ENCODE measurements at places on chromosomes 2 and 18.

- no peak for DNase-seq
Observed at GRCh38 chr2:103959174-103960128, 894.5 kb upstream of the POU3F3 start.

GRCh38 chr2:149483004-149483605, 104.5 kb downstream of the MMADHC start:
- DNase-seq = no peak

- DNase-seq = no peak
Observed at GRCh38 chr2:231028889-231029288, 8.4 kb upstream of the C2orf72 start.

DNA sequence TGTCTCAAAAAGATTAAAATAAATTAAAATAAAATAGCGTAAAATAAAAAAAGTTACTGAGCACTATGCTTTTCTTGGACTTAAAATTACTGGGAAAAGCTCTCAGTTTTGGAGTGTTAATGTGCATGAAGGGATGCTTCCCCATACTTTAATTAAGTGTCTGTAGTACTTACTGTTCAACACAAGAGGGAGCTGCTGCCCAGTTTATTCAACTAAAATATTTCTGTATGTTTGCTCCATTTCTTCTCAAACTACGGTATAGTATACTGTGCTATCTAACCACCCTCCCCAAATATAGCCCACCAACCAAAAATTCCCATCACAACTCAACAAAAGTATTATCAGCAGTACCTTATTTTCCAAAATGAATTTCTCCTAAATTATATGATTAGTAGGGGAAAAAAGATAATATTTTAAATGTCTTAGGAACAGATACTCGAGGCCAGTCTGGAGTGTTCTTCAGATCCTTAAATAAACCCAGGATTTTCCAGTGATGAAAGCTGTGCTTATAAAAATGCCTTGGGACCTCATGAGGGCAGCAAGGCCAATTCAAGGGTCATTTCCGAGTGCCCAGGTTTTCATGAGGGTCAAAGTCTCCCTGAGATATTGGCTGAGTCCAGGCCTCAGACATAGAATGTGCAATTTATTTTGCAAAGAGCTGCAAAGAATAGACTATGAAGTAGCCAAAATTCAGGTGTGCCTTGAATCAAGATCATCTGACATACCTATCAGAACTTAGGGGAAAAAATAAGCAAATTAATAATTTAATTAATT, 64.1 kb downstream of the CHRNA1 start:
- DNase-seq = no peak

DNA sequence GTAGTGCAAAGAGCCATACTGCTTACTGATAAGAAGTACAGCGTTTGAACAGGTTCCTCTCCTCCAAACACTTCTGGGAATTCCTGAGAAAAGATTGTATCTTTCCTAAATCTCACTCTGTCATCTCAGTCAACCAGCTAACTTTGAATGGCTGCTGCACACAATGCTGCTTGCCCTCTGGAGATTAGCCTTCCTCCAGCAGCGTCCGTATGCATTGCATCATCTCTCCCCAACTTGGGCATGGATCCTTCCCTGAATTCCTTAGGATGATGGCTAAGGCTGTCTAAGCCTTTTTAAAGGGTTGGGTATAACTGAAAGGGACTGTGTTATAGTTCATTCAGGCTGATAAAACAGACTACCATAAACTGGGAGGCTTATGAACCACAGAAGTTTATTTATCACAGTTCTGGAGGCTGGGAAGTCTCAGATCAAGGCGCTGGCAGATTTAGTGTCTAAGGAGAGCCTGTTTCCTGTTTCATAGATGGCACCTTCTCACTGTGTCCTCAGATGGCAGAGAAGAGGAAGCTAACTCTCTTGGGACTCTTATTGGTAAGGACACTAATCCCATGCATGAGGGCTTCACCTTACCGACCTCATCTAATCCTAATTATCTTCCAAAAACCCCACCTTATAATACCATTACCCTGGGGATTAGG, 105.3 kb downstream of the PAX3 start:
- no peak for DNase-seq

GRCh38 chr2:105387225-105387624, 11.6 kb downstream of the FHL2 start:
- DNase-seq = no peak

GRCh38 chr2:239945751-239946561, 79.2 kb downstream of the NDUFA10 start:
- DNase-seq = no peak

GRCh38 chr2:18465979-18466378, 94.5 kb downstream of the RDH14 start:
- DNase-seq = no peak

- no peak for DNase-seq
Observed at GRCh38 chr18:49185623-49186022, 234.9 kb upstream of the SMAD7 start.

GRCh38 chr18:45874491-45875184, 49.2 kb downstream of the SIGLEC15 start:
- no peak for DNase-seq

- no peak for DNase-seq
Observed at GRCh38 chr2:203407496-203407895, 79.3 kb downstream of the ABI2 start.

DNA sequence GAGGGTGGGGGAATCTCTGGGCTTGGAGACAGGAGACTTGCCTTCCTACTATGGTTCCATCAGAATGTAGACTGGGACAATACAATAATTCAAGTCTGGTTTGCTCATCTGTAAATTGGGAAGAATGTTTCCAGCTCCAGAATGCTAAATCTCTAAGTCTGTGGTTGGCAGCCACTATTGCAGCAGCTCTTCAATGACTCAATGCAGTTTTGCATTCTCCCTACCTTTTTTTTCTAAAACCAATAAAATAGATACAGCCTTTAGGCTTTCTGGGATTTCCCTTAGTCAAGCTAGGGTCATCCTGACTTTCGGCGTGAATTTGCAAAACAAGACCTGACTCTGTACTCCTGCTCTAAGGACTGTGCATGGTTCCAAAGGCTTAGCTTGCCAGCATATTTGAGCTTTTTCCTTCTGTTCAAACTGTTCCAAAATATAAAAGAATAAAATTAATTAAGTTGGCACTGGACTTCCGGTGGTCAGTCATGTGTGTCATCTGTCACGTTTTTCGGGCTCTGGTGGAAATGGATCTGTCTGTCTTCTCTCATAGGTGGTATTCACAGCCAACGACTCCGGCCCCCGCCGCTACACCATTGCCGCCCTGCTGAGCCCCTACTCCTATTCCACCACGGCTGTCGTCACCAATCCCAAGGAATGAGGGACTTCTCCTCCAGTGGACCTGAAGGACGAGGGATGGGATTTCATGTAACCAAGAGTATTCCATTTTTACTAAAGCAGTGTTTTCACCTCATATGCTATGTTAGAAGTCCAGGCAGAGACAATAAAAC, 6.5 kb downstream of the TTR start:
- DNase-seq = no peak

GRCh38 chr2:212078103-212078502, 460.5 kb downstream of the ERBB4 start:
- DNase-seq = no peak

- DNase-seq = no peak
Observed at GRCh38 chr18:845152-845819, 33.2 kb upstream of the YES1 start.

GRCh38 chr2:86352137-86352726, 14.8 kb upstream of the REEP1 start:
- no peak for DNase-seq

DNA sequence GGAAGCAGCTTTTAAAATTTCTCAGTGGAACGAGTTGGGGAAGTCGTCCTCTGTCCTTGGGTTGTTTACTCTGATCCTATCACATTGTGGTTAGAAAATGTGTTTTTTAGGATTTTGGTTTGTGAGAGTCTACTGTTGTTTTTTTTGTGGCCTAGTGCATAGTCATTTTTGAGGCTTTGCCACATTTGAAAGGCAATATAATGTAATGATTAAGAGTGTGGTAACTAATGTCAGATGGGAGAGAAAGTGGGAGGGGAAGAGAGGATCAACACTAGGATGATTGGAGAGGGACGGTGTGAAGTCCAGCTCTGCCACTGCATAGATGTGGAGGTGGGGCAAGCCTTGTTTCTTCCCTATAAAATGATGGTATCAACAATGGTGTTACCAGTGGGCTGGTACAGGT, 8.5 kb downstream of the SP140L start:
- DNase-seq = no peak

- DNase-seq = no peak
Observed at GRCh38 chr2:60450488-60450887, 103.0 kb downstream of the BCL11A start.

DNA sequence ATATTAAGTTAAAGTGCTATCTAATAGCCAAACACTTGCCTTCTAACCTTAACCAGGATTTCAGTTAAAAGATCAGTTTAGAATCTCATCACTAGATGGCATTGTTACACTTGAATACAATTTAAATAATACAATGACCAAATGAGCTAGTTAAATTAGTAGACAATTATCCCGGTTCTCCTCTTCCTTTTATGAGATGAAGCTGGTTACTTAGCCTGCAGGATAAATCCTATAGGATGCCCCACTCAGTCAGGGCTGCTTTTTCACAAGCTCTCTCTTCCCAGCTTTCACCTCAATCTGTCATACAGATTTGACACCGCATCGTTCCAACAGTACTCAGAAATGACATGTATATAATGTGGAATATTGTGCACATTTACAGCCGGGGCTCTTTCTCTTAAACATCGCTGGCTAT, 678.8 kb downstream of the KCNJ3 start:
- DNase-seq = no peak

DNA sequence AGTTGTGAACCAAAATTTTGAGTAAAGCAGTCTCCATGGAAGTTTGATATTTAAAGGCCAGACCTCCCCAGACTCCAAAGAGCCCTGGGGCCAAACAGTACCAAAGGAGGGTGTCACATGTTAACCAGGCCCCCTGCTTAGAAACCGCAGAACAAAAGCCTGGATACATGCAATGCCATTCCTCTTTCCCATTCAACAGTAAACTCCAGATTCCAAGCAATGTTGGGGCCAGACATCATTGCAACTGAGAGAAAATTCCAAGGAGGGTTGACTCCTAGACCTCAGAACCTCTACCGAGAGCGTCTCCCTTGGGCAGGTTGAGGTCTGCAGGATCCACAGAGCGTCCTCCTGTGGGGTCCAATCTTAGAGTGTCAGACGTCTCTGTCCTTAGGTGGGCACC, 404.4 kb upstream of the SYT4 start:
- no peak for DNase-seq

GRCh38 chr18:24490539-24490938, 30.1 kb downstream of the HRH4 start:
- DNase-seq = no peak

DNA sequence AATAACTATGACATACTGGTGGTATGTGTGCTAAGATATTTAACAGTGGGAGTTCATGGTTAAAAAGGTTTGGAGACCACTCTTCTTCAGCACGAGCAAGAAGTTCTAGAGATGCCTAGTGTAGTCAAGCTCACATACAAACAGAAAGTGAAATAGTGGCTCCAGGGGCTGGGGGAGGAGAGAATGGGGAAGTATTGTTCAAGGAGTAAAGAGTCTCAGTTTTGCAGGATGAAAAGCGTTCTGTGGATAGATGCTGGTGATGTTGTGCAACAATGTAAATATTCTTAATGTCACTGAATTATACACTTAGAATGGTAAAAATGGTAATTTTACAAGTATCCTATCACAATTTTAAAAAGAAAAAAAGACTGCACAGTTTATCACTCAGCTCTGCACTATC, 29.0 kb upstream of the EPAS1 start:
- no peak for DNase-seq

GRCh38 chr2:147149575-147150240, 695.1 kb upstream of the ACVR2A start:
- DNase-seq = no peak

- no peak for DNase-seq
Observed at GRCh38 chr18:23897291-23897690, 117.3 kb upstream of the TTC39C start.

- DNase-seq = no peak
Observed at GRCh38 chr2:11775384-11775783, 29.0 kb downstream of the LPIN1 start.

GRCh38 chr2:207231106-207231865, 65.5 kb upstream of the KLF7 start:
- no peak for DNase-seq

DNA sequence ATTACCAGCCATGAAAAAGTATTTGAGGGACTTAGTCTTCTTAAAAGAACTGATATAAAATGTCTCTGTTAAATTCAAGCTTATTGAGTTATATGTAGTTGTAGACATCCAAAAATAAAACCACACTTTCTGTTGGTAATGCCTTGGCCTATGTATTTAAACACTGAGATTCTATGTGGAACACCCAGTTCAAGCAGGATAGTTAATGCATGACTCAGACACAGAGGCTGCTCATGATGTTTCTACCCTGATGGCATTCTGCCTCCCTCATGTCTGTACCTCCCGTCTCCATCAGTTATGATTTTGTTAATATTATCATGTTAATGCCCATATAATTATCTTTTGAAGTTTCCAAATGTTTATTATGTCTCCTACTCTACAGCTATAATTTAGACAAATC, 164.5 kb downstream of the XIRP2 start:
- DNase-seq = peak; percentile 7

DNA sequence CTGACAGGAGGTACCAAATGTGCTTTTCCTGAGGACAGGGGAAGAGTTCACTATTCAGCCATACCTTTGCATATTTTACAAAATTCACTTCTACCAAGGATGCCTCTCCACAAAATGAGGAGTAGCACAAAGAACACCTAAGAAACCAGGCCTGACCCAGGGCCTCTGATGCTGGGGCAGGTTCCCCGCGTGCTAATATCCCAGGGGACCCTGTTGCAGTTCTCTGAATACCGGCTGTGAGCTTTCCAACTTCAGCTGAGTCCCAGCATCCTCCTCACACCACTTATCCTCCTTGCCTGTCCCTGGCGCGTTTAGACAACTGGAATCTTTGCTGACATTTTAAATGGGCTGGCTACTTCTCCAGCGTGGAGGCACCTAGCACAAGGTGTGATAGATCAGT, 142.3 kb downstream of the BCL2 start:
- no peak for DNase-seq

GRCh38 chr2:219399716-219400478, 12.2 kb upstream of the DNPEP start:
- no peak for DNase-seq

DNA sequence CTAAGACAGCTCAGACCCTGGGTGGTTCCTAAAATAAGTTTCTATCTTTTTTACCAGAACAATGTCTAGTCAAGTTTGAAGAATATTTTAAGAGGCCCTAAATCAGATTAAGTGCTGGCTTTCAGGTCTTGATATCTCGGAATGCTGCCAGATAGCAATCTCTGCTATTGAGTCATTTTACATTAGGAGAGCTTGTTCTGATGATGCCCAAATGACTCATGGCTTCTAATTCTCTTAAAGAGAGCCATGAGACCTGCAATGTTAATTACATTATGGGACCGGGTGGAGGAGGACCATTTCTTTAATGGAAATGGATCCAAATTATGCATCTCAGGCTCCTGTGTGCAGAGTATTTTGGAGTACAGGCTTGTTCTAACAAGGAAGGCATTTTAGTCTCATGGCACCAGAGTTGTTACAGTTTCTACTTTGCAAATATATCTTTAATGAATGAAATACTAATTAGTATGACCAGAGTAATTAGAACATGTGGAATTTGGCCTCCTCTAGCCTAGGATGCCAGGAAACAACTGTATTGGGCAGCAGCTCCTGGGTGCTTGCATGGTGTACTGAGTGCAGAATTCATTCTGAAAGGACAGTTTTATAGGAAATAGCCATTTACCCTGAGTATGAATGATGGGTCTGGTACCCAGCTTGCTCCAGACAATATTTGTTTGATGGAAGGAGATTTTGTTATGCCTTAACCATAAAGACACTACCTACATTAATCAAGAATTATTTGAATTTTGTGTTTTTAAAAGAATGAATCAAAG, 94.0 kb upstream of the SULT1C3 start:
- no peak for DNase-seq
